HAP-1 (cell line): ENCODE measurements at places on chromosomes 12 and 14.

DNA sequence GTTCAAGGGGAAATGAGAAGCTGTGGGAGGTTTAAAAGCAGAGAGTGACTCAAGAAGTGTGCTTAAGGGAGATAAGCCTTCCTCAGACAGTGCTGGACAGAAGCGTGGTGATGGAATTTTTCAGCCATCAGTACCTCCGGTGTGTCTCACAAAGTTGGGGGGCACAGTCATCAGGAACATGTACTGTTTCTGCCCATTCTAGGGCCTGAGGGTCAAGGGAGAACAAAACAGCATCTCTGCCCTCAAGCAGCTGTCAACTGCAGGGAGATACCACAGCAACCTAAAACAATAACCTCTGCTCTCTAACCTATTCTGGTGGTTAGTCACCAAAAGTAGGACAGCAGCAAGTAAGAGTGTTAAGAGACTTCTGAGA, 2.0 kb upstream of the STON2 start:
- DNase-seq = no peak

- DNase-seq = no peak
These were observed 728.0 kb downstream of the FSCB start for GRCh38 chr14:43778937-43779639.

- DNase-seq = peak; percentile 65
These were observed 269.3 kb downstream of the DAD1 start for GRCh38 chr14:22319526-22320361.

- DNase-seq = no peak
These were observed 28.6 kb upstream of the PTPRQ start for GRCh38 chr12:80415466-80415865.

DNA sequence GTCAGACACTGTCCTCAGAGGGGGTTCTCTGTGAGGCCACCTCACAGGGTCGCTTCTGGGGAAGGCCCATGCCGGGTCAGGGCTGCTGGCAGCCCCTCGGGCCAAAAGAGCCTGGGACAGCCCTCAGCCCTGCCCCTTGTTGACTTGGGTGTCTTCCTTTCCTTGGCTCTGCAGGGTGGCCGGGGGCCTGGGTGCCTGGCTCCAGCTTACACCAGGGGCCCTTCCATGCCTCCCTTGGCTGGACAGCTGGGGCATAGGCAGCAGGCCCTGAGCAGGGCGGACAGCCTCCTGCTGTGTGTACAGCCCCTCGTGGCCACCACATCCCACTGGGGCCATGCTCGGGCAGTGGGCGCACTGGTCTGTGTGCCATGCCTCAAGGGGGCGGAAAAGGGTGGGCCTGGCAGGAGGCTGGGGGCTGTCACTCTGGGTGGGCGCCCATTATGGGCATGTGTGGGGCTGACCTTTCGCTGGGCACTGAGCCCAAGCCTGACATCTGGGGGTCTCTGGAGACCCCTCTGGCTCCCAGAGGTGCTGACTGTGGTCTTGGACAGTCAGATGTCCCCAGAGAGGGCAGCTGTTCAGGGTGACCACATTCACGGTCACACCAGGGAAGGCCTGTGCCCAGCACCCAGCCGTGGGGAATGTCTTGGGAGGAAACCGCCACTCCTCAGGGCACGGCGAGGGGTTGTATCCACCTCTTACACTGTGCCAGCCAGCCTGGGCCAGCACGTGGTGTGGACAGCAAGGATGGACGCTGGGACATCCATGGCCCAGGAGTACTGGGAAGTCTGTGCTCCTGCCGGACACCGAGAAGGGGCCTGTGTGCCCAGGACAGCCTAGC, 313.3 kb downstream of the TMEM121 start:
- no peak for DNase-seq

GRCh38 chr14:56115976-56116893, 2.0 kb upstream of the PELI2 start:
- DNase-seq = no peak

DNA sequence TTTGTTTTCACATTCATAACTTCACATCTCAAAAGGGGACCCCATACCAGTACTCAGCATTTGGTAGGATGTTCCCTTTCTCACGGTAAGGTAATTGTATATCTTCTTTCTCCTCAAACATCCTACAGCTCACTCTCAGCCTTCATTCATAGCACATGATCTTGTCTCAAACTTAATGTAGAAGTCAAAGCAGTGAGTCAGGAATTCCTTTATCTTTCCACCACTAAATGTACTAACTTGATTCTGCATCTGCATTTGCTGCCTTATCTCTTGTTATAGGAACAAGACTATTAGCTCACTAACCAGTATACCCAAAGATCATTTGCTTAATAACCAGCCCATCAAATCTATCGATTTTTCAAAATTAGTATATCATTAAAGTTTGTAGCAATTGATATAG, 22.9 kb downstream of the CPSF2 start:
- DNase-seq = no peak

- no peak for DNase-seq
These were observed 82.3 kb downstream of the ITPR2 start for GRCh38 chr12:26750531-26751175.

- no peak for DNase-seq
These were observed 8.0 kb upstream of the EIF5 start for GRCh38 chr14:103326078-103326477.

DNA sequence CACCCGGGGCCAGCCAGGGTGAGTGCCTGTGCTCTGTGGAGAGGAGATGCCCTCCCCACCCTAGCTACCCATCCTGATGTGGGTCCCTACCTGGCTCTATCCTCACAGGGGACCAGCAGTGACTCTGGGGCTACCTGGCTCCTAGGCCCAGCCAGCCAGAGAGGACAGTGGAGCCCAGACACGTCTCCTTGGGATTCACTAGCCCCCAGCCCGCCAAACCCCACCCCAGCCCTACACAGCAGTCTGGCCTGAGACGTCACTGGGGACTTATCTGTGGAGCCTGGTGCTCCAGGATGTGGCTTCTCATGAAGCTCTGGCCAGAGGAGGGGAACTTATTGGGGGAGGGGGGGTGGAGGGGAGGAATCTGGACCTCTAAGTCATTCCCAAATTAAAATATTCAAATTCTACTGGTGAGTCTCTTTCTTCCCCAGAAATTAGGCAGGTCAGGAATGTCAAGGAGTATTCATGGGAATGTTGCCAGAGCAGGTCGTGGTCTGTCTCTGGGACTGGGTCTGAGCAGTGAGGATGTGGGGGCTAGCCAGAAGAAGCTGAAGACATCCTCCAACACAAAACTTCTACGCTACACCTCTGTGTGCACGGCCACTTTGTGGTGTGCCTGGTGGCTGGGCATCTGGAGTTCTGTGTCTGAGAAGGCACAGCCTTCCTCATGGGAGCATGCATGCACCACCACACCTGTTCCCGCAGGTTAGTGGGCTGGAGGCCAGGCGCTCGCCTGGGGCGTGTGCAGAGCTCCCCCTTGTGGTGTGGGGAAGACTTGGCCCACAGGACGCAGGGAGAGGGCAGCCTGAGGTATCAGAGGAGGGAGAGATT, 2.7 kb downstream of the CMTM5 start:
- DNase-seq = peak; percentile 8

GRCh38 chr14:102728501-102728900, 48.7 kb upstream of the TRAF3 start:
- no peak for DNase-seq

DNA sequence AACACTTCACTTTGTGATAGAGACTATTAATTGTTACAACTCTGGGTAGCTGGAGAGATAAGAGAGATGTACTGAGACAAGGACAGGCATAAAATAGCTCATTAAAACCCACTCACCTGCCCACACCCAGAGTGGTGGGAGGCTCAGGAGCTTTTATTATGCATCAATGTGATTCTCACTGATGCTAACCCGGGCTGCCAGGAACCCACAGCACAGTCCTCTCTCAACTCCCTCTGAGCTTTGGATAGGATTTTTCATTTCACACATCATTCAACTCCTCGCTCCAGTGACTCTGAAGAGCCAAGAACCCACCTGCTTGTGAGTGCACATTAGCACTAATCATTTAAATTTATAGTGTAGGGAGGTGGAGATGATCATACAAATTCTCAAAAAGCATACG, 827.9 kb downstream of the FLRT2 start:
- no peak for DNase-seq

- no peak for DNase-seq
These were observed 1636.5 kb upstream of the SEL1L start for GRCh38 chr14:83170165-83170564.

DNA sequence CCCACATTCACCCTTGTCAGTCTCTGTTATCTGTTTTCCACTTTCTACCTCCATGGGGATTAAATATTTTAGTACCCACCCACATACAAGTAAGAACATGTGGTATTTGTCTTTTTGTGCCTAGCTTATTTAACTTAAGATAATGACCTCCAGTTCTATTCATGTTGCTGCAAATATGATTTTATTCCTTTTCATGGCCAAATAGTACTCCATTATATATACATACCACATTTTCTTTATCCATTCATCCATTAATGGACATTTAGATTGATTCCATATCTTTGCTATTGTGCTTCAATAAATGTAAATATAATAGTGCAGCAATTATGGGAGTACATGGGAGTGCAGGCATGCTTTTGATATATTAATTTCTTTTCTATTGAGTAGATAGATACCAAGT, 185.8 kb downstream of the RPAP3 start:
- DNase-seq = no peak

DNA sequence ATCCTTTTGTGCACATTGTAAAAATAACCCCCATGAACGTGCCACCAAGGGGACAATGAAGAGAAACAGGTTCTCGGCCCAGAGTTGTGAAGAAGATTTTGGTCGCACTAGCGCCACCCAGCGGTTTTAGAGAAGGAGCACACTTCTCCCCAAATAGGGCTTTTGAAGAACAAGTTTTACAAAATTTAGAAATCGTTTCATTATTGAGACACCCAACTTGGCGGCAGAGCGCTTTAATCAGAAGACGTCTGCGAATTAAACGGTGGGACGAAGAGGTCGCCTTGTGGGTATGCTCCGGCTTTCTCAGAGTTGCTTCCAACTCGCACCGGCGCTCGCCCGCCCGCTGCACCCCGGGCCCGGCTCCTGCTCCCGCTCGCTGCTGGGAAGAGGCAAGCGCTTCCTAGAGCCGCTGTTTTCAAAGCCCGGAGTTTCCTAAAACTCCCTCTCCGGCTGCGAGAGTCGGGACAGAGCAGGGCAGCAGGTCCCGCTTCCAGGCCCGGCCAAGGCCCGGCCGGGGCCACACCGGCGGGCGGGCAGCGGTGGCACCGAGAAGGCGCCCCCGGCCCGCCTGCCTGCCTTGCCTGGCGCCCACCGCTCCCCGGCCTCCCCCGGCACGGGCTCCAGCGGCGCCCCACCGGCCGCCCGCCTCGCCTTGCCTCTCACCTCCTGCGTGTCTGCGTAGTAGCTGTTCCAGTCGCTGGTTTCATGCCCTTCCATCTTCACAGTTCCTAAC, 645 bp downstream of the FOXA1 start:
- DNase-seq = peak; percentile 89

DNA sequence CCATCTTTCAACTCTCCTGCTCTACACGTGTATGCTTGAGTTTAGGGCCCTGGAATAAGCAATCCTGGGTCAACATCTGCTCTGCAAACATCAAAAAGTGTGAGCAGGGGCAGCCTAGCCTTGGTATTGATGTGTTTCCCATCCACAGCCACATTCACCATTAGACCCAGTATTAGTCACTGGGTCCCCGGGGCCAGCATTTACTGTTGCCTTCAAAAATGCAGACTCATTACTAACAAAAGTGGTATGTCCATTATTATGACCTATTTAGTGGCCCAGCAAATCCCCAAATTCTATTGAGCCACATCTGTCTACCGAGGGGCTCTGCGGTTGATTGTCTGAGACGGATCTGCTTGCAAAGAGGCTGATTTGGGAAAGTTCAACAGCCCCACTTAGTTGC, 661.8 kb downstream of the DIO2 start:
- DNase-seq = no peak

DNA sequence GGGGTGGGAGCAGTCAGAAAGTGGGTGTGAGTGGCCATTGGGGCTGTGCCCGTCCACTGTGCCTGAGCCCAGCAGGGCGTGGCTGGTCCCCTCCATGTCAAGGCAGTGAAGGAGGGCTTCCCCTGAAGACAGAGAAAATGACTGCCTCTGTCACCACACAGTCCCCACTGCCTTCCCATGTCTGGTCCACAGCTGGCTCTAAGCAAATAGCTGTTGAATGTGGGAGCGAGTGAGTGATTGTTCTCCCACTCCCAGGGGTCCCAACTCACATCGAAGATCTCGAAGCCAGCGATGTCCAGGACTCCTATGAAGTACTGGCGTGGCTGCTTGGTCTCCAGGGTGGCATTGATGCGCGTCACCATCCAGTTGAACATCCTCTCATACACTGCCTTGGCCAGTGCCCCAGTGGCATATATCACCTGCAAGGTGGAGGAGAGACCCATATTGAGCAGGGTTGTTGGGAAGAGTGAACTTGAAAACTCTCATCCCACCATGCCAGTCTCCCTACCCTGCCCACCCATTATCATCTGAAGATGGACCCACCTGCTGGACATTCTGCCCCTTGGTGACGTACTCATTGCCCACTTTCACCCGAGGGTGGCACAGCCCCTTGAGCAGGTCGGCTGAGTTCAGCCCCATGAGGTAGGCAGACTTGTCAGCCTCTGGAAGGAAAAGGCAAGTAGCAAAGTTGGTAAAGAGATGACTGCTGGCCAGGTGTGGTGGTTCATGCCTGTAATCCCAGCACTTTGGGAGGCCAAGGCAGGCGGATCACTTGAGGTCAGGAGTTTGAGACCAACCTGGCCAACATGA, 6.6 kb downstream of the MYH7 start:
- DNase-seq = no peak

DNA sequence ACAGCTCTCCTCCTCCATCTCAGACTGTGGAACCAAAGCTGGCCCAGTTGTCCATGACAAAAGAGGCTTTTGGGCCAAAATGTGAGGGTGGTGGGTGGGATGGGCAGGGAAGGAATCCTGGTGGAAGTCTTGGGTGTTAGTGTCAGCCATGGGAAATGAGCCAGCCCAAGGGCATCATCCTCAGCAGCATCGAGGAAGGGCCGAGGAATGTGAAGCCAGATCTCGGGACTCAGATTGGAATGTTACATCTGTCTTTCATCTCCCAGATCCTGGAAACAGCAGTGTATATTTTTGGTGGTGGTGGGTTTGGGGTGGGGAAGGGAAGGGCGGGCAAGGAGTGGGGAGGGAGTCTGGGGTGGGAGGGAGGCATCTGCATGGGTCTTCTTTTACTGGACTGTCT, 11.8 kb upstream of the TAMALIN start:
- DNase-seq = no peak

DNA sequence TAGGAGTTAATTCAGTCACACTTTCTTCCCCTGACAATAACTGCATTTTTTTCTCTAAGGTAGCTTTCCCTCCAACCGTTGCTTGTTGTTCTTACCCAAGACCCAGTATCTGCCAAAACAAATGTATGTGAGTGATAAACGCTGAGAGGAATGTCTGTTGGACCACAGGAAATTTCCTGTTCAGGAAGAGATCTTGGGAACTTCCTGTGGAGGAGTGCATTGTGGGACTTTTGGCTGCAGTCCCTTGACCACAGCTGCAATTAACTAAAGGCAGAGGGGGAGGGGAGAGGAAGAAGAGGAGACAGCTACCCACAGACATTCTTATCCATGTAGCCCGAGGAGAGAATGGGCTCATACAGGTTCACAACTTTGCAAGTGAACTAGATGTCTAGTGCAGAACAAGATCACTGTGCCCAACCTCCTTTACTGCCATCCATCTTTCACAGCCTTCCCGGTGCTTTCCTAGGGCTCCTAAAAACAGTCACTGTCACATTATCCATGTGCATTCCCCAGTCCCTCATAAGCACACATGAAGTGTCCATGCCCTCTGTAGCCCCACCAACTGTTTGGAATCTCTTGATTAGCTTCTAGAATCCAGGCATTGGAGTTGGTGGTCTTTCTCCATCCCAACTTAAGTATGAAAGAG, 149.5 kb downstream of the ETV6 start:
- DNase-seq = no peak
